ENCODE measurements at places on chromosomes 11 and 22. TPM values are rescaled to one million over a fixed set of nuclear protein-coding genes. Genes with fewer than 3 reads are reported as not detected.
A peak's percentile ranks its signal among the peaks of the same experiment; 100 is the strongest.

The AIFM3 gene
- 8.8 TPM for total RNA-seq

The PNPLA5 gene
- total RNA-seq, result not detected

The MPZL3 gene
- total RNA-seq, result 14.7 TPM

The TPP1 gene
- total RNA-seq, result 240 TPM

- H3K36me3 ChIP-seq, result no peaks in the 10 kb centered on the region
- H3K4me3 ChIP-seq, result no peak overlapping the region
- no peaks in the 10 kb centered on the region for H3K27me3 ChIP-seq
Observed at GRCh38 chr11:115276191-115276590, 228.0 kb downstream of the CADM1 start.

DNA sequence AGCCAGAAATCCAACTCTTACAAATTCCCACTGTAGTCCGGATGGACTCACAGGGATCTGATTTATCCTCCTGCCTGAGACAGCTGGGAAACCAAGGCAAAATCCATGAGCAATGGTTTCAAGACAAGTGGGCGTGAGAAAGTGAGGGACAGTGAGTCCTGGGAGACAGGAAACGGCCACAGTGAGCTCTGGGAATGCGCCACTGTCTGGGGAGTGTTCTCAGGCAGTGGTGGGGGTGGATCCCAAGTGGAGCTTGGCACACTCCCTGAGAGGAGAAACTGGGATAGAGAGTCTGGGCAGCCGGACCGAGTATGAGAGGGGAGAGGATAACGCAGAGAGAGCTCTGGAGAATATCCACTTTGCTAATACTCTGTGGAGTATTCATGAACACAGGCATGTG, 9.8 kb downstream of the IL17REL start:
- no peak for DNase-seq
- no peaks in the 10 kb centered on the region for H3K36me3 ChIP-seq
- H3K27ac ChIP-seq, result no peak overlapping the region
- peaks cover 4% of the 10 kb centered on the region for H3K4me1 ChIP-seq
- H3K27me3 ChIP-seq, result no peaks in the 10 kb centered on the region

GRCh38 chr22:37330200-37331033, 48.1 kb downstream of the CYTH4 start:
- no peak overlapping the region for H3K4me3 ChIP-seq
- H3K27ac ChIP-seq, result no peak overlapping the region
- peak; percentile 44 for DNase-seq
- H3K4me1 ChIP-seq, result peaks cover 6% of the 10 kb centered on the region
- H3K36me3 ChIP-seq, result no peaks in the 10 kb centered on the region

DNA sequence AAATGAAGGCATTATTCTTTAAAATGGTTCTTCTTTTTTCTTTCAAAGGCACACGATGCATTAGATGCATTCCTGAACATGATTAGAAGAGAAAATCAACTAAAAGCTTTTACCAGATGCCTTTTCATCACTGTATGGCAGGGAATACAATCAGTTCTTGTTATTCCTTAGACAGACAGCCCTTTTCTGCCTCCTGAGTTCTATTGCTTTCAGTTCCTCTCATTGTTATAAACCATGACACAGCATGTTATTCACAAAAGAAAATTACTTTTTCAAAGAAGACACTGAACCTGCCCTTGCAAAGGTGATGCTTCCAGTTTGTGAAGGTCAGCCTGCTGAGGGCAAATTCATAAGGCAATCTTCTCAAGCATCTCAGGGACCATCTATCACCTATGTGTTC, 70.1 kb downstream of the FAM181B start:
- no peak overlapping the region for H3K27ac ChIP-seq
- DNase-seq, result no peak
- H3K4me3 ChIP-seq, result no peak overlapping the region
- H3K36me3 ChIP-seq, result no peaks in the 10 kb centered on the region
- no peaks in the 10 kb centered on the region for H3K4me1 ChIP-seq
- H3K27me3 ChIP-seq, result no peaks in the 10 kb centered on the region

GRCh38 chr11:109401545-109401944, 20.4 kb upstream of the C11orf87 start:
- no peaks in the 10 kb centered on the region for H3K36me3 ChIP-seq
- H3K4me3 ChIP-seq, result no peak overlapping the region
- H3K27me3 ChIP-seq, result no peaks in the 10 kb centered on the region
- no peak for DNase-seq

Data from upper lobe of left lung (tissue), 6 donors.